ENCODE measurements at places on chromosomes 7 and 10. TPM values are rescaled to one million over a fixed set of nuclear protein-coding genes. Genes with fewer than 3 reads are reported as not detected.

UCMA gene
- total RNA-seq, result not detected

HOXA2 gene
- total RNA-seq, result 0.43 TPM

CUBN gene
- total RNA-seq, result 2.2 TPM

EPDR1 gene
- total RNA-seq, result 6.0 TPM

GPER1 gene
- total RNA-seq, result 3.6 TPM

BZW2 gene
- total RNA-seq, result 42.0 TPM

PPRC1 gene
- 7.3 TPM for total RNA-seq

INA gene
- total RNA-seq, result 0.47 TPM

GSTO2 gene
- total RNA-seq, result 1.7 TPM

CWF19L1 gene
- 15.1 TPM for total RNA-seq

PAOX gene
- total RNA-seq, result 6.6 TPM

LAMB4 gene
- under 0.01 TPM for total RNA-seq

GNG11 gene
- 11.2 TPM for total RNA-seq

PTPN20 gene
- 0.09 TPM for total RNA-seq

WNT8B gene
- total RNA-seq, result not detected

NUTM2E gene
- total RNA-seq, result not detected

DNAJB9 gene
- total RNA-seq, result 28.4 TPM

CAV1 gene
- total RNA-seq, result 273 TPM

FANK1 gene
- 8.5 TPM for total RNA-seq

MCM7 gene
- 28.4 TPM for total RNA-seq

GFRA1 gene
- total RNA-seq, result under 0.01 TPM

ANKRD22 gene
- total RNA-seq, result under 0.01 TPM

TRIM24 gene
- total RNA-seq, result 3.4 TPM

KLHDC10 gene
- 22.5 TPM for total RNA-seq

C10orf53 gene
- total RNA-seq, result not detected

Data from bronchial smooth muscle cell (primary cell).